ENCODE measurements at places on chromosomes 7 and 10. TPM values are rescaled to one million over a fixed set of nuclear protein-coding genes. Genes with fewer than 3 reads are reported as not detected.
A peak's percentile ranks its signal among the peaks of the same experiment; 100 is the strongest.

RTKN2 gene
- total RNA-seq = 2.9 TPM

TMEM130 gene
- 4.1 TPM for total RNA-seq

GIMAP7 gene
- 11.7 TPM for total RNA-seq

GRCh38 chr10:42754155-42755027 lies 28.2 kb upstream of the BMS1 start:
- DNase-seq = peak; percentile 70

- no peak for DNase-seq
These were observed 105.7 kb upstream of the DNAJB12 start for GRCh38 chr10:72460284-72460876.

- no peak for DNase-seq
These were observed 42.4 kb upstream of the GDF10 start for GRCh38 chr10:47257396-47258120.

- no peak for DNase-seq
These were observed 12.7 kb downstream of the SKIDA1 start for GRCh38 chr10:21512573-21513404.

DNA sequence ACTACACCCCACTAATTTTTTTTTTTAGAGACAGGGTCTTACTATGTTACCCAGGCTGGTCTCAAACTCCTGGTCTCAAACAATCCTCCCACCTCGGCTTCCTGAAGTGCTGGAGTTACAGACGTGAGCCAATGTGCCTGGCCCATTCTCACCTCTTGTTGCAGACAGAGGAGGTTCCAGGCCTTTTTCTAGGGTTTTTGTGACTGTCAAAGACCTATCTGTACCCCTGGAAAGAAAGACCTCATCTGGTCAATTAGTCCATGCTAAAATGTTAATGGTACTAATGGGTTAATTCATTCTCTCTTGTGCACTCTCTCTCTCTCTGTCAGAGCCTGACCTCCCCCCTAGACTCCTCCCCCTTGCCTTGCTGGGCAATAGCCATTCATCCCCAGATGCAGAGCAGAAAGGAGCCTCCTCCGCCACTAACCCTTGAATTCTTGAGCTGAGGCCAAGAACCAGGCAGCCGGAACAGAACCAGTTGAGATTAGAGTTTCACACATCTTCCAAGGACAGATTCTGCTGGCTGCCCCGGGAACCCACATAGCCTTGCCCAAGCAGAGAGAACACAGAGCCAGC lies 209.7 kb downstream of the SKIDA1 start:
- peak; percentile 44 for DNase-seq

DNA sequence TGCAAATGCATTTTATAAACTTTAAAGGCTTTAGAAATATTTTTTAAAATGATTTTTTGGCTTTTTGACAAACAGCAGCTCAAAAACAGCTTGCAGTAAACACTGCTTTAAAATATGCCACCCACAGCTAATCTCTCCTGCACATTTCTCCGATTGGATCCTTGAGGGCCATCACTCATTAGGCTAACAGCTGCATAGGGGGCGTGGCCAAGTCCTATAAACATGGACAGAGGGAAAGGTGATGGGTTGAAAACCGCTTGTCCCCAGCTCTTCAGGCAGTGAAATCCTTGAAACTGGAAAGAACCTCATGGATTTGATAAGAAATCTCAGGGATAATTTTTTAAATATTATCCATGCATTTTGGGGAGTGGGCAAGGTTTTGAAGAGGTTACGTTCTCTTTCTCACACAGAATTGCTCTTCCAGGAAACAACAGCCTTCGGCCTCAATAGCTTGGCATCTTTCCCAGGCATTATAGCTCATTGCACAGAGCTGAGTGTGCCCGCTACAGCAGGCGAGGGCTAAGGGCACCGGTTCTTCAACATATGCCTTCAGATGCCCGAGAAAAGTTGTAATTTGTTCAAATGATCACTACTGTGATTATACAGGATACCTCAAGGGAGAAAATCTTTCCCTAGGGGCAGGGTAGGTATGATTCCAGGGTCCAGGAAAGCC lies 1.7 kb downstream of the PLEKHS1 start:
- DNase-seq = peak; percentile 65

DNA sequence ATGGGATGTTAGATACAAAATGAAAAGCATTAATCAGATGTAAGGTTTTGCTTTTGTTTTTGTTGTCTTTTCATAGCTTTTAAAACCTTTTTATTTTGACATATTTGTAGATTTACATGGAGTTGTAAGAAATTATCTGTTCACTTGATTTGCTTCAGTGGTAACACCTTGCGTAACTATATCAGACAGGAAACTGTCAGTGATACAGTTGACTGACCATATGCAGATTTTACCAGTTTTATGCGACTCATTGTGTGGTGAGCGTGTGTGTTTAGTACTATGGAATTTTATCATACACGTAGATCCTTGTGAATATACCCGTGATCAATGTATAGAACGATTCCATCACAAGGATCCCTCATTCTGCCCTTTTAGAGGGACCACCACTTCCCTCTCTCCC lies 701.4 kb downstream of the SUGCT start:
- no peak for DNase-seq

DNA sequence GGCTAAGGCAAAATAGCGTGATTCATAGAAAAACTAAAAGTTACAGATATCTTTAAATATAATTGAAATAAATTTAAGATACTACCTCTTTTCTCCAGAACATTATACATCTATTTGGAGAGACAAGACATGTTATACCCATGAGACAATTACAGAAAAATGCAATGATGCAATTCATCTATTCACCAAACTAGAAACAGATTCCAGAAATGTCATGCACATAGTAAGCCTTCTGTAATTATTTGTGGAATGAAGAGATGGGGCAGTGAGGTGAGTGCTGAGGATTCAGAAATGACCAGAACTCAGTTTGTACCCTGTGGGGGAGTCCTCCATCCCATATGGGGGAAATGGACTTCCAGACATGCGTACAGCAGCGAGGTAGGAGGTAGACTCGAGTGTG lies 99.4 kb downstream of the MKX start:
- no peak for DNase-seq

- DNase-seq = no peak
These were observed 28.9 kb downstream of the PARP12 start for GRCh38 chr7:140033779-140034363.

DNA sequence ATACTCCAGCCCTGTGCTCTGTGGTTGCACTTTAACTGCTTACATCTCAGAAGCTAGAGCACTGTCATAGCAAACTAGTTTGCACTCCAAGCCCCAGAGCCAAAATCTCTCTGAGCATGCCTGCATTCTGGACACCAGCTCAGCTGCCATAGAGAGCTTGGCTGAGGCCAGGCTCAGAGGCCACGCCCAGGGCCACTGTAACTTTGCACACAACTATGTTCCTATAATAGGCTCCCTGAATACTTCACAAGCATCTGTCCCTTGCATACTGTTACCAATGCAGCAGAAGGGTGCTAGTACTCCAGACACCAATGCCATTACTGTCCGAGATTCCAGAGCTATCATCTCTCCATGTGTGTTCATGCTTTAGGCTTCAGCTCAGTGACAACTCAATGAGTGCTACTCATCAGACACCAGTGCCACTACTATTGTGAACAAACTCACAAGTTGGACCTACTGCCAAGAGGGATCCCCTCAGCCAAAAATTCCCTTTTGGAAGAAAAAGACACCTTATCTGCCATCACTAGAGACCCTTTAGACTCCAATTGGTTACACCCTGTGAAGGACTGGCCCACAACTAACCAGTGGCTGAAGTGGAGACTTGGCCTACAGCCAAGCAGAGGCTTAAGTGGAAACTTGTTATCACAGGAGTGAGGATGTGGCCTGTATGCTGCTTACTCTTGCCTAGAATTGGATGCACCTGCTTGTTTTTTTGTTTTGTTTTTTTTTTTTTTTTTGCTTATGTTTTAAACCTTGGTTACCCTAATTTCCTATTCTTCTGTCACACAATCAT lies 211.6 kb upstream of the MAGI2 start:
- no peak for DNase-seq

GRCh38 chr7:10939237-10939910 lies 34.3 kb upstream of the PHF14 start:
- no peak for DNase-seq

DNA sequence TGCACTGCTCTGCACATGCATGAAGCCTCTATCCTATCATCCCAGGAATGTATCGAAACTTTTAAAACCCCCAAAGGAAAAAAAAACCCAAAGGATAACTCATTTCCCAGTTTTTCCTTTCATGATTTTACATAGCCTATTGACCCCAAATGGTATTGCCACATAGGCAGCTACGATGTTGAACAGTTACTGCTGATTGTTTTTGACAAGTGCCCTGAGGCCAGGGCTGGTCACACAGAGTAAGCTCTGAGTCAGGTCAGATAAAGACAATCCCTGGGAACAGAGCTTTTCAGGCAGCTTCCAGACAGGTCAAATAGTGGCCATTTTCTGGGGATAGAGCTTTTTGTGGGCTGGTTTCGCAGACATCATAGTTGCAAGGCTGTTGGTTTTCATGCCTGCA lies 52.1 kb downstream of the MYL10 start:
- no peak for DNase-seq

All from stomach (tissue), 19 donors.